Left renal cortex interstitium (tissue), 4 donors: ENCODE measurements at places on chromosomes 1 and 21. TPM values are rescaled to one million over a fixed set of nuclear protein-coding genes. Genes with fewer than 3 reads are reported as not detected.

PODN gene
- polyA plus RNA-seq, result 2.7 TPM

SLC45A3 gene
- polyA plus RNA-seq, result 8.6 TPM

CAPN9 gene
- polyA plus RNA-seq, result 2.6 TPM

GCSAML gene
- polyA plus RNA-seq, result 1.3 TPM

BLACAT1 gene
- 2.8 TPM for polyA plus RNA-seq

GRCh38 chr1:1918901-1919303 lies at the start of gene TMEM52:
TMEM52 (minus strand) TSS chr1:1919279; CDS start chr1:1919265, 14 bp downstream.
- no peak for DNase-seq

GRCh38 chr1:227779685-227780084 lies 35.8 kb upstream of the PRSS38 start:
- no peak for DNase-seq

- no peak for DNase-seq
Observed at GRCh38 chr1:82032068-82032467, 231.3 kb downstream of the ADGRL2 start.

DNA sequence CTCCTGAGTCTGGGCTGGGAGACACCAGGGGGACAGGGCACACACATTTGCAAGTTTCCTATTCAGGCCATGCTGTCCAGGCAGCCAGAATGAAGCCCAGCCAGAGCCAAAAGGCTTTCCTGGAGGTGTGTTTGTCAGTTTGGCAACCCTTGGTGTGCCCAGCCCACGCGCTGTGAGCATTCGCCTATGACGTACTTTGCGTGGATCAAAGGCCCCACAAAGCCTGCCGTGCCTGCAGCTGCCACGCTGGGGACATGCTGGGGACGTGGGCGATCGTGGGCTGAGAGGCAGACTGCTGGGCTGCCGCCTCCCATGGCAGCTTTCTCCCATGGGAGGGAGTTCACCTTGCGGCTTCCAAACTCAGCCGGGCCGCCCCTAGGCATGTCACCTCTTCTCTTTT lies 57.5 kb downstream of the CD247 start:
- DNase-seq, result no peak

DNA sequence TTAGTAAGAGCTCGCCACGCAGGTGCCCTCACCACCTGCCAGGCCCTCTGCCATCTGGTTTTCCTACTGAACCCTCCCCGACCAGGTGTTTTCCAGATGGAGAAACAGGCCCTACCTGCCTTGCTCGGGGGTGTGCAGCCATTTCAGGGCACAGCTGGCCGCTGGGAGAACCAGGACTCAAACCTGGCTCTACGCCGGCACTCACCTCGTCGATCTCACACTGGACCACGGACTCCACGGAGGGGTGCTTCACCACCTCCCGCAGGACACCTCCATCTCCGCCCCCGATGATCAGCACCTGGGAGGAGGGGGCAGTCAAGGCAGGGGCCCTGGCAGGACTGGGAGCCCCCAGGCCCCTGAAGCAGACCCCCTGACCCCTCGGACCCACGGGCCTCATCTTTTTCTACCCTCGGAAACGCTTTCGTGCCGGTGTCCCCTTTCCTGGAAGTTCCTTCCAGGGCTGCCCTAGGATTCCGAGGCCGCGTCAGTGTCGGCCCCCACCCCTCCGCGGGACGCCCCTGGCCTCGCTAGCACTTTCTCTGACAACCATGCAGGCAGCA lies 1.1 kb downstream of the SRM start:
- DNase-seq, result no peak

DNA sequence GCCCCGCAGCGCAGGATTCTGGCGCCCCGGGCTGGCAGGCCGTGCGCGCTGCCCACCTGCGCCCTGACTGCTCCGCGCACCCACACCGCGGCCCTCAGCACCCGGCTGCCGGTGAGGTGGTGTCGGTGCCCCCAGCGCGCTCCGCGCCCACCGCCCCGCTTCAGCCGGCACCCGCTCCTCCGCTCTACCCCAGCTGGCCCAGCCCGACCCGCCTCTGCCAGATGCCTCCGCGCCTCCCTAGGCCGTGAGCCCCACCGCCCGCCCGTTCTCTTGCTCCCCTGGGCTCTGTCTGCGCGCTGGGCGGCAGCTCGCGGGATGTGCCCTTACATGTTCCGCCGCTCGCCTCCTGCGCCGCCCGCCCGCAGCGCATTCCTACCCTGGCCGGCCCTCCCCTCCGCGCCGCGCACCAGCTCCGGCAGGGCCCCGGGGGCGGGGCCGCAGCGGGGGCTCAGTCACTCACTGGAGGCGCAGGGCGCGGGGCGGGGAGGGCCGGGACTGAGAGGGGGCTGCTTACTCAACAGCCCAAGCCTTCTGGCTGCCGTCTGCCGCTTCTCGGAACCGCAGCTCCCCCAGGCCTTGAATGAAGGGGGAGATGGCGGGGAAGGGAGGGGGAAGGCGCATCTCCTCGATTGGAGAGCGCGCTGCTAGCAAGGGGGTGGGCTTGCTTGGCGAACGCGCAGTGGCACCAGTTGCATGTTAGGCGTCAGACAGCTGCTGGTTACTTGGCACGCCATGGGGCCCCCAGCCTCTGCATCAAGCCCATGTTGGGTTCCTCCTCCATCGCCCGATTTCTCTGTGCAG lies at the start of gene PHLDA3:
PHLDA3 (minus strand) TSS at position 345 of the 801 bp plus-strand sequence. CDS start 402 bp downstream, outside the sequence.
- no peak for DNase-seq

DNA sequence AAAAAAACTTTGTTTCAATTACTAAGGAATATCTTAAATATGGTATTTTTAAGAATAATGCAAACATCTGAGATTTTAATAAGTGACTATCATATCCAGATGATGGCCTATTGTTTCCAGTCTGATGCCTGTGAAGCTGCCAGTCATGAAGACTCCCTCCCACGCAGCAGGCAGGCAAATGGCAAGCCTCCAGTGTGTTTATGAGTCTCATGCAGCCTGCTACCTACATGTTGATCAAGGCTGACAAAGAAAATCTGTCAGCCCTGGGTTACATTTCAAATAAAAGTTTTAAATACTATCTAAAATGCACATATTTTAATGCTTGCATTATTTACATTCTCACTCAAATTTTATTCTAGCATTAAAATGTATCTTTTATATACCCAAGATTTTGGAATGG lies 137.6 kb upstream of the RNPC3 start:
- DNase-seq, result no peak

- no peak for DNase-seq
Observed at GRCh38 chr1:200471739-200472138, 61.9 kb upstream of the ZNF281 start.

- no peak for DNase-seq
Observed at GRCh38 chr1:15761366-15762128, 3.0 kb downstream of the FBLIM1 start.

GRCh38 chr1:66403007-66403731 lies 130.8 kb upstream of the SGIP1 start:
- DNase-seq, result no peak
